Activated naive CD8-positive, alpha-beta T cell treated with anti-CD3 and anti-CD28 coated beads, Interleukin-2, amount 50 U/mL, for 24 hours (primary cell): ENCODE measurements at places on chromosomes 1 and 21.

DNA sequence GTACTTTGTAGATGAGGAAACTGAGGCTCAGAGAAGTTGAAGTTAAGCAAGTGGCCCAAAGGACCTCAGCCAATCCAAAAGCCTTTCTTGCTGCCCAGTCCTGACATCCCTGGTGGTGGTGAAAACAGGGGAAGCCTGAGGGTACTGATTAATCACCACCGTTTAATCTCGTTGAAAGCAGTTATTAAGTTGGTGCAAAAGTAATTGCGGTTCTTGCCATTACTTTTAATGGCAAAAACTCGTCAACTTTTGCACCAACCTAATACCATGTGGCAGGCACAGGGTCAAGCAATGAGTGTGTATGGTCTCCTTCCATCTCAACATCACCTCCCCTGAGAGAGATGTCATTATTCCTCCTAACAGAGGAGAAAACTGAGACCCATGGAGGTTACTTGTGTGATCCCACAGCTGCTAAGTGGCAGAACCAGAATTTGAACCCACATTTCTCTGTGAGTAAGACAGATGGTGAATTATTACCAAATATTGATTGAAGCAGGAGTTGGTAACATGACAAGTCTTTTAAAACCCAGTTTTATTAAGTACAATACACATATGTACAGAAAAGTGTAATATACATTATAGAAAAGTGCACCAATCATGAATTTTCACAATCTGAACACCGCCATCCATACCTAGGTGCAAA is 39.4 kb upstream of the GRHL3 start:
- H3K27me3 ChIP-seq, result peaks cover 19% of the 10 kb centered on the region
- no peak for DNase-seq
- no peak overlapping the region for H3K4me3 ChIP-seq
- no peak overlapping the region for H3K27ac ChIP-seq
- H3K36me3 ChIP-seq, result no peaks in the 10 kb centered on the region

GRCh38 chr1:213666113-213666512 is 321.7 kb upstream of the PROX1 start:
- DNase-seq, result no peak
- H3K4me1 ChIP-seq, result peaks cover 5% of the 10 kb centered on the region

- no peaks in the 10 kb centered on the region for H3K4me1 ChIP-seq
- H3K27me3 ChIP-seq, result peaks cover 3% of the 10 kb centered on the region
- DNase-seq, result no peak
- H3K36me3 ChIP-seq, result no peaks in the 10 kb centered on the region
- no peak overlapping the region for H3K27ac ChIP-seq
These were observed 63.8 kb downstream of the LAMC1 start for GRCh38 chr1:183087001-183087400.

DNA sequence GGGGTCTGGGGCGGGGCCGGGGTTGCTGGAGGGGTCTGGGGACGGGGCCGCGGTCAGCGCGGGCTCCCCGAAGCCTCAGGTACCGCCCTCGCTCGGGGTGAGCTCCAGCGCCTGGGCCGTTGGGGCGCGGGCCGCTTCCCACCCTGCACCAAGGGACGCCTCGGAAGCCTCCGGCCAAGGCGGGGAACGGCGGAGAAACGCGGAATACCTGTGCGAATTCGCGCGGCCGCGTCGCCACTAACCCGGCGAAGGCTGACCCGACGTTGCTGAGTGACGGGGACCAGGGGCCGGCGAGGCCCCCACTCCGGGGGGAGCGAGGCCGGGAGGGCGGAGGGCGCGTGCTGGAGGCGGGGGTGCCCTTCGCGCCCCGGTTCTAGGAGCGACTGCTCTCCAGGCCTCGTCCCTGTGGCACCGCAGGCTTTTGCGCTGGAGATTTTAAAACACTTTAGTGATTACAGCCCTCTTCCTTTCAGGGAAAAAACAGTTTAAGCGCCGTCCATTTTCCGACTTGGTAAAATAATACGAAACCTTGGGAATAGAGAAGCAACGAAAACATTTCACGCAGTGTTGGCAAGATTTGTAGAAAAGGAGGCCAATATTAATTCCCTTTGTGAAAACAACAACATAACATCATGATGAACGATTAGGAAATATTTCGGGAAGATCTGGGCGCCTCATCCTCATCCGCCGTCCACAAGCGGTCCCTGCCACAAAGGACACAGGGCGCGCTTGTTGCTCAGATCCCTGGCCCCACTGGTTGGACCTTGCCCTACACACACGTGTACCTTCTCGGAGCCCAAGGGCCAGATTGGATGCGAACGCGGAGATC is 971 bp upstream of the GNG4 start:
- H3K4me1 ChIP-seq, result peaks cover 10% of the 10 kb centered on the region
- DNase-seq, result peak; percentile 26
- H3K4me3 ChIP-seq, result peak overlapping the region; percentile 58

- H3K4me3 ChIP-seq, result no peak overlapping the region
- no peak overlapping the region for H3K27ac ChIP-seq
- H3K4me1 ChIP-seq, result no peaks in the 10 kb centered on the region
- no peaks in the 10 kb centered on the region for H3K36me3 ChIP-seq
- H3K27me3 ChIP-seq, result peaks cover 8% of the 10 kb centered on the region
These were observed 57.7 kb downstream of the RGSL1 start for GRCh38 chr1:182507685-182508084.

DNA sequence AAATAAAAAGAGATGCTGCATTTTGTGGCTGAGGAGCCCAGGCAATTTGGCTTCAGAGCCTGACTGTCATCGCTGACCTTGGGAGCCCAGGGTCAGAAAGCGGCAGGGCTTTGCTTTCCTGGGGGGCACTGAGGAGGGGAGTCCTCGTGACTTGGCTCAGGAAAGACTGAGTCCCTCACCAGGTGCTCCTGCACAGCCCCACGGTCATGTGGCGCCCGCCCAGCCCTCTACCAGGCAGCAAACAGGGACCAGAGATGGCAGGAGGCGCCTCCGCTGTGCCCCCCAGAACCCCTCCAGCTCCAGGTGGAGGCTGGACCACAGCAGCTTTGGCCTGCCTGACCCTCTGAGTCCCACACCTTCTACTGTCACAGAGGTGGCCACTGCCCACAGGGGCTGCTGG is 13.2 kb downstream of the EFHD2 start:
- H3K4me3 ChIP-seq, result no peak overlapping the region
- H3K4me1 ChIP-seq, result peaks cover 21% of the 10 kb centered on the region
- no peak for DNase-seq
- H3K27me3 ChIP-seq, result no peaks in the 10 kb centered on the region
- H3K27ac ChIP-seq, result no peak overlapping the region

DNA sequence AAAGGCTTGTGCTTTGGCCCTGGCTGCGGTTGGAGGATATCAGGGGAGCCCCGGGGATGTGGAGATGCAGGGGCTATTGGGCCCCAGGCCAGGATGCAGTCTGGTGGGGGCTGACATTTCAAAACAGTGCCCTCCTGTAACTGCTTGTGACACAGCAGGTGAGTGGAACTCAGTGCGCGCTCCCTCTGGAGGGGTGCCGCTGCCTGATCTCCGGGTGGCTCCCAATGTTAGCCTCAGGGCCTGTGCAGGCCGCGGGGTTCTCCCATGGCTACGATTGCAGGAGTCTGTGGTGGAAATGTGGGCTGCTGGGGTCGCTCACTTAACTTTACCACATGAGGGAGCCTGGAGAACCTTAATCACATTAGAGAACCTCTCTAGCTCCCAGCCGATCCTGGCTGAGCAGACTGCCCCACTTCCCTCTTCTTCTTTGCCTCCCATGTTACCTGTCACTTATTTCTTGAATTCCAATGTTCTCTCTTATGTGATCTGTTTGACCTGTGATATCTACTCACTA is 163.2 kb downstream of the FMN2 start:
- H3K4me3 ChIP-seq, result no peak overlapping the region
- no peak for DNase-seq
- peaks cover 1% of the 10 kb centered on the region for H3K36me3 ChIP-seq
- H3K4me1 ChIP-seq, result no peaks in the 10 kb centered on the region

DNA sequence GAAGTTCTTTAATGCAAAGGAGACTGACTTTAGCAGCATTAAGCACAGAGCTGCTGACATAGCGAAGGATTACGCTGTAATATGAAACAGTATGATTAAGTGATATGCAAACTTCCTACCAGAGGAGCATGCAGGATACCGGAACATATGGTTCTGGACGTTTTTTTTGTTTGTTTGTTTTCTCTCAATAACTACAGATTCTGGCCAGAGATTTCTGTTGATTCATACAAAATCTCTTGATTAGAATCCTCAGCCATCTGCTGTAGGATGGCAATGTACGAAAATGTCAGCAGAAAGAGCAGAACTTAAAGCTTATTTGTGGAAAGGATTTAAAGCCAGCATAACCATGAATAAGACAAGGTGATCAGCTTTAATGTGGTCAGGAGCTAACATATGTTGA is 970.7 kb downstream of the KCNT2 start:
- no peak for DNase-seq
- H3K4me3 ChIP-seq, result no peak overlapping the region
- H3K27ac ChIP-seq, result no peak overlapping the region
- H3K4me1 ChIP-seq, result no peaks in the 10 kb centered on the region
- no peaks in the 10 kb centered on the region for H3K36me3 ChIP-seq
- no peaks in the 10 kb centered on the region for H3K27me3 ChIP-seq

- peaks cover 18% of the 10 kb centered on the region for H3K27me3 ChIP-seq
- peaks cover 87% of the 10 kb centered on the region for H3K4me1 ChIP-seq
- H3K4me3 ChIP-seq, result no peak overlapping the region
- peak; percentile 63 for DNase-seq
- H3K36me3 ChIP-seq, result no peaks in the 10 kb centered on the region
- H3K27ac ChIP-seq, result peak overlapping the region; percentile 36
These were observed 1.3 kb upstream of the IL19 start for GRCh38 chr1:206769304-206769731.

- no peak overlapping the region for H3K4me3 ChIP-seq
- H3K4me1 ChIP-seq, result peaks cover 6% of the 10 kb centered on the region
- no peak overlapping the region for H3K27ac ChIP-seq
- DNase-seq, result peak; percentile 4
These were observed 30.0 kb downstream of the ZMYM4 start for GRCh38 chr1:35298464-35298863.

DNA sequence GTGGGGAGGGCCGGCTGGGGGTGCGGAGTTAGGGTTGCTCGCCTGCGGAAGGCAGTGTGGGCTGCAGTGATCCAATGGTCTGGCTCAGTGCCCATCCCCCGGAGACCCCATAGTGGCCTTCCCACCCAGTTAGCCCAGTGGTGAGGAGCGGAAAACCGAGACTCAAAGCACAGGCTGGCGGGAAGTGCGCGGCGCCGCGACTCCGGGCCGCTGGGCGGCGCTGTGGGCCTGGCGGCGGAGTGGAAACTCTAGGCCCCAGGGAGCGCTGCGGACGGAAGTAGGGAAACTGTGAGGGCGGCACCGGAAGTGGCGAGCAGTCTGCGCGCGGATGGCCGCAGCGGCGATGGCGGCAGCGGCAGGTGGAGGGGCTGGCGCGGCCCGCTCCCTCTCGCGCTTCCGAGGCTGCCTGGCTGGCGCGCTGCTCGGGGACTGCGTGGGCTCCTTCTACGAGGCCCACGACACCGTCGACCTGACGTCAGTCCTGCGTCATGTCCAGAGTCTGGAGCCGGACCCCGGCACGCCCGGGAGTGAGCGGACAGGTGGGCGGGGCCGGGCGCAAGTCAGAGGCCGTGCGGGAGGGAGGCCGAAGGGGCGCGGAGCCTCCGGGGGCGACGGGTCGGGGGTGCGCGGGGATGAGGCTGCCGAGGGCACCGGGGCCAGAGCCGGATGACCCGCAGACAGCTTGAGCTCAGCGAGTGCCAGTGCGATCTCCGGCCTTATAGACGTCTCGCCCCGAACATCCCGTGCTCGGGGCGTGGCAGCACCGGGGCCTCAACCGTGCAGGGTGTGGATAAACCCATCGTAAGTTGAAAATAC is at the start of gene ADPRS:
Gene ADPRS (plus strand): TSS at position 316 of the 816 bp plus-strand sequence. CDS start 13 bp downstream, at position 329.
- peak within 1 kb of the TSS; percentile 89 for H3K27ac ChIP-seq
- peak; percentile 95 for DNase-seq
- H3K27me3 ChIP-seq, result peaks cover 14% of the 10 kb centered on the region
- peaks cover 21% of the 10 kb centered on the region for H3K4me1 ChIP-seq
